ENCODE measurements at places on chromosomes 13 and 19.

- no peak for DNase-seq
Observed at GRCh38 chr19:6812612-6813011, 40.1 kb downstream of the VAV1 start.

- DNase-seq: no peak
Observed at GRCh38 chr13:109880371-109881346, 94.3 kb upstream of the IRS2 start.

DNA sequence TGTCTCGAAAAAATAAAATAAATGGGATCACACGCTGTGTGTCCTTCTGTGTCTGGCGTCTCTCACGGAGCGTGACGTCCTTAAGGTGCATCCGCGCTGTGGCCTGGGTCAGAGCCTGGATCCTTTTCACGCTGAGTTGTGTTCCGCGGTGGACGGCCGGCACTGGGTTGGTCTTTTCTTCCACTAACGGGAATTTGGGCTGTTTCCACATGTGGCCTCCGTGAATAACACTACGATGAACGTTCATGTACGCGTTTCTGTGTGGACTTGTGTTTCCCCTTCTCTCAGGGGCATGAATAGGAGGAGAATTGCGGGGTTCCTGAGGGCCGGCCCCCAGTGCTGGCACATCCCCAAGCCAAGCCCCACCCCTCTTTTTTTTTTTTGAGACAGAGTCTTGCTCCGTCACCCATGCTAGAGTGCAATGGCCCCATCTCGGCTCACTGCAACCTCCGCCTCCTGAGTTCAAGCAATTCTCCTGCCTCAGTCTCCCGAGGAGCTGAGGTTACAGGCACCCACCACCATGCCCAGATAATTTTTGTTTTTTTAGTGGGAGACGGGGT lies 6.2 kb upstream of the PTBP1 start:
- DNase-seq: no peak

- no peak for DNase-seq
Observed at GRCh38 chr19:40717325-40717879, 490 bp downstream of the ITPKC start.

All from activated effector memory CD4-positive, alpha-beta T cell treated with Interleukin-2 at 50 U/mL for 16 hours (primary cell).